ENCODE measurements at places on chromosomes 16 and 17.

GRCh38 chr17:50221266-50221863, 19.9 kb upstream of the COL1A1 start:
- no peak for DNase-seq

DNA sequence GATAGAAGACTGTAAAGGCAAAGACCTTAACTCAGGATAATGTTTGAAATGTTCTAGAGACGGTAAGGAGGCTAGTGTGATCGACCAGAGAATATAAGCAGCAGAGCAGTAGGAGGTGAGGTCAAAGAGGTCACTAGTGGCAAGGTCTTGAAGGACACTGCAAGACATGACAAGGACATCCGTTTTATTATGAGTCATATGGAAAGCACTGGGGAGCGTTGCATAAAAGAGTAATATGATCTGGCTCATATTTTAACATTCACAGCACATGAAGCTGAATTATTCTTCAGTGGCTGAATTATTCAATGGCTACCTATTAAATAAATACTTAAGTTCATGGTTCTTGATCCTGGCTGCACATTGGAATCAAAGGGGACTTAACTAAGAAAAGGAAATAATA, 123.7 kb downstream of the SOX9 start:
- DNase-seq = no peak

DNA sequence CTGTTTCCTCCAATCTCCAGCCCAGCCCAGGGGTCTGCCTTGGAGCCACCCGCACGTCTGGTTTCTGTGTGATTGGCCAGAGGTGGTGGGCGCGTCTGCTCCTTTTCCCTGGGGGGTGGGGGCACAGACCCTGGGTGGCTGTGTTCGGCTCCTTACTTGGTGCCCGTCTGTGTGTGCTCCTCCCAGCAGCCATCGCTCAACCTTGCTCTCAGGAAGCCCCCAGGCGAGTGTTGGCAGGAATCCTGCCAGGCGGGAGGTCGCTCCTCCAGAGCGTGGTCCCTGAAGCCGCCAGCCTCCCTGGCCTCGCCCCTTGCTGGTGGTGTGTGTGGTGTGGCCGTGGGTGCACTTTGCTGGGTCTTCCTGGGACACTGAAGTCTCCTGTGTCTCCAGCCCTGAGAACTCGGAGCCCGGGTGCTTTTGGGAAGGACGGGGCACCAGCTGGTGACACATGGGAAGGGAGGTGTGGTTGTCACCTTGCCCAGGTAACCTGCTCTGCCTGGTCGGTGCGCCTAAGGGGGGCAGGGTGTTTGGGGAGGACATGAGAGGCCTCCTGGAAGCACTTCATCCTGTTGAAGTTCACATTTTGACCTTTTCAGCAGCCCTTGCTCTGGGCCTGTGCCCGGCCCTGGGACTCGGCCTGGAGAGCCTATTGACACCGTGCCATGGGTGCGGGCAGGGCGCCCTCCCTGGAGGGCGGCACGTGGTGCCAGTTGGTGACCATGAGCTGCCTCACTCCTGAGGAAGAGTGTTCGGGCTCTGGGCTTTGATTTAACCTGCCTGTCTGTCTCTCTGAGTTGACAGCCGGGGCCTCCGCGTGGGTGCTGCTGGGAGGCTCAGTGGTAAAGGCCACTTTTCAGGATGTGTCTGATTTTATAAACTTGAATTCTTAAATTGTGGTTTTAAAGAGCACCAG, 49.0 kb upstream of the ZNF750 start:
- DNase-seq = no peak

- DNase-seq = no peak
These were observed 53.3 kb downstream of the GOSR1 start for GRCh38 chr17:30530346-30531025.

DNA sequence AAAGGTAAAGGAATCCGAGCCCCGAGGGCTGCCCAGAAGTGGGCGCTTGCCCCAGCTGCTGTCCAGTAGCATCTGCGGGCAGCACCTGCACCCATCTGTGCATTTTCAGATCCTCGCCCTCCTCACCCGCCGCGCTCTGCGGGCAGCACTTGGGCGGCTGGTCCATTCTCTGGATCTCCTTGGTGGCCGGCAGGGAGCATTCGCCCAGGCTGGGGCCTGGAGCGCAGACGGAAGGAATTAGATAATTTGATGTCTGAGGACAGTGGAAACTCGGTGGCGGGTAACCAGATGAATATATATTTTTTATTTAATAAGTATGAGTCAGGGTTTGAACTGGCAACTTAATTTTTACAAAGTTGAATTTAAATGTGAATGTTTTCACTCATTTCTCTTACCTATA, 88.5 kb downstream of the NPIPB11 start:
- no peak for DNase-seq

DNA sequence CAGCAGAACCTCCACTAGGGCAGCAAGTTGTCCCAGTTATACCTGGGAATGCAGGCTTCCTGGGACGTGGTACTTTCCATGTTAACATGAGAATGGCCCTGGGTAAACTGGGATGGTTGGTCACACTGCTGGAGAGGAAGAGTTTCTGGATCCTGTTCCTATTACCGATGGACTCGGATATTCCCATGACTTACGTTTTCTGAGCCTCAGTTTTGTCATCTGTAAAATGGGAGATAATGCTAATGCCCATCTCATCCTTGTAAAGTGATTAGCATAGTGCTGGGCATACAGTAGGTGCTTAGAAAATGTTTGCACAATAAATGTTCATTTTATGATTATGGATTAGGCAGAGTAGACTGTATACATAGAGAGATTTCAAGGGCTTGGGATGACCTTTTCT, 280.9 kb upstream of the EEF2KMT start:
- no peak for DNase-seq

DNA sequence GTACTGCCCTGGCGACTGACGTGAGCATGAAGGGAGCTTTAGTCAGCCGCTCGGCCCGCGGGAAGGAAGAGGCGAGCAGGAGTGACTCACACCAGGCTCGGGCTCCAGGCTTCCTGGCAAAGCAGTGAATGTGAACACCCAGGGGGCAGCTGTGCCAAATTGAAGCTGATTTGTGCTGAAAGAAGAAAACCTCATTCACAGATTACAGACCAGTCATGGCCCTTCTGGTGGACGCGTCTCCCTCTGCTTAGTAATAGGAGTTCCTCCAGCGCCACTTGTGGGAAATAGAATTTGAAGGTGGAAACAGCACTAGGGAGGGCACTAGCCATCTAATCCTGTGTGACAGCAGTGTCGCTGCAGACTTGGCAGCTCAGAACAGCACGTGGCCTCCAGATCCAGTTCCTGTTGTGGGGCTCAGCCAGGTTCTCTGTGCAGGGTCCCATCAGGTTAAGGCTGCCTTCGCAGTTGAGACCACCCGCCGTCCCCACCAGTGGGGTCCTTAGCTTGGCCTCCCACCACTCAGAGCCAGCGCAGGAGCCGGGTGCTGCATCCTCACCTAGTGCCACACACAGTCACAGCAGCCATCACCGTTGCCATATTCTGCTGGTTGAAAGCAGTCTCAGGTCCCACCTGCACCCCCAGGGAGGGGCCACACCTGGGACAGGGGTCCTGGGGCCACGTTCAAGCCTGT, 164.5 kb upstream of the CHMP6 start:
- DNase-seq = no peak

DNA sequence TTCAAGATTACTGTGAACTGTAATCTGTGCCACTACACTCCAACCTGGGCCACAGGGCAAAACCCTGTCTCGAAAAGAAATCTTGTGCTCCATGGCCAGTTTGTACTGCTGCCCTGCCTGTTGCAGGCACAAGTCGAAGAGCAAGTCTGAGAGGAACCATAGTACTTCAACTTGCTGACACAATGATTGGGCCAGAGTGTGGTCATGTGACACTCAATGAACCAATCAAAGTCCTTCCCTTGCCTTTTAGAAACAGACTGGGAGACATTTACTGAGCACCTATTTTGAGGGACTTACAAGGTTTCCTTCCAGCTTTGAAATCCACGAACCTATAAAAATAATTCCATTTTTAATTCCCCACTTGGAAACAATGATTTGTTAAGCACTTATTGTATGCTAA, 39.8 kb upstream of the TMC5 start:
- no peak for DNase-seq

- no peak for DNase-seq
These were observed 1.0 kb downstream of the MGRN1 start for GRCh38 chr16:4625560-4626159.

- no peak for DNase-seq
These were observed 37.5 kb upstream of the BHLHA9 start for GRCh38 chr17:1232786-1233185.

GRCh38 chr16:30551781-30552180, 6.4 kb downstream of the ZNF764 start:
- no peak for DNase-seq

DNA sequence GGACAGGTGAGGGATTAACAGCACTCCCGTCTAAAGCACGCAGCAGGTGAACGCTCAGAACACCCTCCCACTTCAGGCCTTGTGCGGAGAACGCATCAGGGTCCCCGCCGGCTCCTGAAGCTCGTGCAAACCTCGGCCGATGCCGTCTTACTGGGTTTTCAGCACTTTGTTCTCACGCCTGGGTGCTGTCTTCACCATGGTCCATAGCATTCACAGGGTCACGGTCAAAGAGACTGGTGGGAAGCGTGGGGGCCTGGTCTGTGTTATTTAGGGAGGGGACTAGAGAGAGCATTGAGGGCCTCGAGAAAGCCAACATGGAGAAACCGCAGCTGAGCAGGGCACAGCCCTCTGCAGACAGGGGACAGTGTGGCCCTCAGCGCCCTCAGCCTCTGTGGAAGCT, 26.6 kb downstream of the CIBAR2 start:
- DNase-seq = no peak

DNA sequence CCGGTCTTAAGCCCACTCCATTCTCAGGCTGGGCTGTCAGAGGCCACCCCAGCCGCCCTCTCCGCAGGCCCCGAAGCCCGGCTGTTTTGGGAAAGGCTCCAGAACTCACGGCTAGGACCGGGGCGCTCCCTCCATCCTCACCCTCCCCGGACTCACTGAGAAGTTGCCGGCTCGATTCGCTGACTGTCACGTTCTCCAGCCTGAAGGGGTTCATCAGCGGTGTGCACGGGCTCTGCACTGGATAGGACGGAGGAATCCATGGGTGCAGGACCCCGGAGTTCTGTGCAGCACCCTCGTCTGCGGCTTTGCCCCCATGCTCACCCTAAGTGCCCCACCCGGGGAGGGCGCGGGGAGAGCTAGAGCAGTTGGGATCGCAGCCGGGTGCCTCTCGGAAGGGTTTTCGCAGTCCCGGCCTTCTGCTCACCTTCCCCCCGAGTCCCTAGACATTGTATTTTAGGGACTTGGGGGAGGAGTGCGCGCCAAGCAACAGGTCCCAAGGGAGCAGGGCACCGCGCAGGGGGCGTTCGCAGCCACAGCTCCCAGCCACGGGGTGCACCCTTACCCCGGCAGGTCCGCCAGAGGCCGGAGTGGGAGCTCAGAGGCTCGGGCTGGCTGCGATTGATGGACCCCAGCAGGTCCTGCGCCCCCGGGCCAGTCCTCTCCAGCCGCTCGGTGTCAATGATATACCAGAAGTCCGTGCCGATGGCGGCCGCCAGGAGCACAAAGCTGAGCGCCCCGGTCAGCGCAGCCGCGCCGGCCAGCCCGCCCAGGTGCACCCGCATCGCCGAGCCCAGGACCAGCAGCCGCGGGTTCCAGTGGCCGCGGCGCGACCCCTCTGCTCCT, 1.0 kb downstream of the TMEM114 start:
- no peak for DNase-seq
